HCEC 1CT (cell line): ENCODE measurements at places on chromosomes 5 and 9.

DNA sequence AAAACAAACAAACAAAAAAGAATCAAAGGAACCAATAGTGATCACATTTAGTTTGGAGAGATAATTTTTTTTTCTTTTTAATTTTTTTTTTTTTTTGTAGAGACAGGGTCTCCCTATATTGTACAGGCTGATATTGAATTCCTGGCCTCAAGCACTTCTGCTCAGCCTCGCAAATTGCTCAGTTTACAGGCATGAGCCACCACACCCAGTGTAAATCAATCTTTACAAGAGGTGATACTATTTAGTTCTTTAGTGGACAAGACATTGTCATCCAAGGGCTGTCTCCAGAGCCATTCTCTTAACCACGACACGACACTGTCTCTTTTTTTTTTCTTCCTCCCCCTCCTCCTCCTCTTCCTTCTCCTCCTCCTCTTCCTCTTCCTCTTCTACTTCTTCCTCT, 29.6 kb downstream of the ERAP2 start:
- no peak for DNase-seq

- DNase-seq = no peak
Observed at GRCh38 chr5:88847420-88847819, 35.6 kb downstream of the MEF2C start.

DNA sequence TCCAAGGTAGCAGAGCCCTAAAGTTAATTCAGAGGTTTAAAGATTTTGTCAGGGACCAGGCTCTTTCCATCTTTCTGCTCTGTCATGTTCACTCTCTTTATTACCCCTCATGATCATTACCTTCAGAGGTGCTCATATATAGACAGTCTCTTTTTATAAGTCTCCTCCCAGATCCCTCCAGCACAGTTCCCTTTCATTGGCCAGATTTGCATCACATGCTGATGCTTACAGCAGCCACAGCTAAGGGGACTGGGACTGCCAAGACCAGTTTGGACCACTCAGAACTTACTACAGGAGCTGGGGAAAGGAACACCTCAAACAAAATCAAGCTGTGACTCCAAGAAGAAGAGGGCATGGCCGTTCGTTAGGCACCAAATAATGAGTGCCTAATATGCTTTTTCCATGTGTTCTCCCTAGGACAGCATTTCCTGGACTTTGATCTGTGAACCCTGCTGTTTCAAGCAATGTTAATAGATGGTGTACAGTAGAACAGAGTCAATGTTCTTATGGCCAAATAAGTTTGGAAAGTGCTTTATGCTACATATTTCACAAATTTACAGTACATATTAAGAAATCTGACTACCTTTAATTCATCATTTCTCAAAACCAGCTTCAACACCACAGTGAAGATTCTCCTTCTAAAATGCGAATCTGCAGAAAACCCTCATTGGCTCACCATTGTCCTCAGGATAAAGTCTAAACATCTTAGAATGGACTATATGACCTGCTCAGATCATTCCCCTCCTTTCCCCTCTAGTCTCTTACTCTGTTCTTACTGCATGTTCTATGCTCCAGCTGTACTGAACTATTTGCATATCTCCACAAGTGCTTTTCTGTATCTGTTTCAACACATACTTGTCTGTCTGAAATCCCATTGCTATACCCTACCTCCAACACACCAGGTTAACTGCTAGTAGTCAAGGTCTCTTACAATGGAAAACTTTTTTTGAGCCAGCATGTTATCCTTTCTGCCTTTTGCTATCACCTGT, 3.4 kb downstream of the C5orf58 start:
- no peak for DNase-seq

DNA sequence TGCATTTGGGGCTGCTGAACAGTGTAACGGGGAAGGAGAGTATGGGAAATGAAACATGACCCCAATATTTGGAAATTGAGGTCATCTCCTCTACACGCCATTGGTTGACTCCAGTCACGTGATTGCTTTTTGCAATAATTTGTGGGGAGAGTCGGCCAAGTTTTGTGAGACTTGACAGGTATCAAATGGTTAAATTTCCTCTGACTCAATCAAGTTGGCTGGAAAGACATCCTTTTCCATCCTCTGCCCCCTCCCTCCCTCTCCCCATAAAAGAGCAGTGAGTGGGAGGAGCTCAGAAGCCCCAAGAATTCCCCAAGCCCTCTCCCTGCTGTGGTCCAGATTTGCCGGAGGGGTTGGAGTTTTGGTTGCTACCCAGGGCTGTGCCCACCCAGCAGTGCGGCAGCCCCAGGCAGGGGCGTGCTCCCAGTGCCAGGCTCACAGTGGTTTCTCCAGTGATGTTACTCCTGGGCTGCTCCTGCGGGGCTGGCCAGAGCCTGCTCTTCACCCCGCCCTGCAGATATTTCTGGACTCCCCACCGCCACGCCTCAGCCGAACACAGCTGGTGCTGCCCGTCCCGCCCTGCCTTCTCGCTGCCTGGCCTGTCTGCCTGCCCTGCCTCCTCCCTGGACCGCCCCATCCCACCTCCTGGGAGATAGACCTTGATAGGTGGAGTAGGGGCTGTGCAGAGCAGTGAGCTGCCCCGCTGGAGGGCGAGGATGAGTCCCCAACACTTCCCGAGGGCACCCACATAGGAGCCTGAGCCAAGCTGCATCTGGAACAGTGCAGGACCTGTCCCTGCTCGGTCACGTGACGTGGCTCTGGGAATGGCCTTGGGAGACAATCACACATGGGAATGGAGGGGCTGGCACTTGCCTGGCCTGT, 3.4 kb downstream of the COL5A1 start:
- DNase-seq = peak; percentile 94

- peak; percentile 97 for DNase-seq
Observed at GRCh38 chr5:167945542-167946384, 345.7 kb upstream of the WWC1 start.

DNA sequence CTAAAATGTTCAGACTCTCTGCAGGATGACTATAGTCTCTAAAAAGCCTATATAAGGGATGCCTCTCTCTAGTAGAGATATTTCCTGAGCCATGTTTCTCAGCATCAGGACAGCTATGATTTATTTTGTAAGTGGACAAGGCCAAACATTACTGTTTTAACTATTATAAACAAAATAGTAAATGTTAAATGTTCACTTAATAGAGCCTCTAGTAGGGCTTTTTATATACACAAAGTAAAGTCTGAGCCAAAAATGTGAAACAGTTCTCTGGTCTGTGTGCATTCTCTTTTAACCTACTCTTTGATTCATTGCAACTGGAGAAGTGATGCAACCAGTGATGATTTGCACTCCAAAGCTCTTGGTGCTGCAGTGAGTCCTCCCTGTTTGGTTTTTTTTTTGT, 220.5 kb downstream of the GDNF start:
- peak; percentile 55 for DNase-seq

DNA sequence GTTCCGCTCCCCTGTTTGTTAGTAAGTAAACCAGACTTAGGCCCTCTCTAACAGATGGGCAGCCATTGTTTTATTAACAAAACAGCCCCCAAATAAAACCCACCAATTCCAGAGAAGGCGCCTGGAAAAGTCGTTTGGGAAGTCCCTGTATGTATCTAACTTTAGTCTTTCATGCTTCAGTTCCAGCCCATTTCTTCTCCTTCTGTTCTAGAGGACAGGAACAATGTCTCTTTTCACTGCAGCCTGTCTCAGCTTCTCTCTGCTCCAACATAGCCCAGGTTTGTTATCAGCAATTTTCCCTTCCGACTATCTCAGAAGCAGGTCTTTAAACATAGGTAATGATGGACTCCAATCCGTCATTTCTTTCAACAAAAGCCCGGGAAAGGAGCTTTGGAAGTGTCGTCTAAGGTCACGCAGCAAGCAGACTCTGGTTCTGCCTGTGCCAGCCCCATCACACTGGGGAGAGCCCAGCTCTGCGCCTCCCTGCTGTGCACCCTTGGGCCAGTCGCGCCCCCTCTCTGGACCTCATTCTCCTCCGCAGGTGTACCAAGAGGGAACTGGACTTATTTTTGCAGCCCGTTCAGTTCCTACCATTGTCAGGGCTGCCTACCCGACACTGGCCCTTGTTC, 9.6 kb upstream of the AKNA start:
- no peak for DNase-seq

GRCh38 chr9:33458444-33458843, 11.1 kb upstream of the AQP3 start:
- DNase-seq = peak; percentile 18

GRCh38 chr5:117877731-117878130, 1110.6 kb downstream of the DTWD2 start:
- DNase-seq = no peak

DNA sequence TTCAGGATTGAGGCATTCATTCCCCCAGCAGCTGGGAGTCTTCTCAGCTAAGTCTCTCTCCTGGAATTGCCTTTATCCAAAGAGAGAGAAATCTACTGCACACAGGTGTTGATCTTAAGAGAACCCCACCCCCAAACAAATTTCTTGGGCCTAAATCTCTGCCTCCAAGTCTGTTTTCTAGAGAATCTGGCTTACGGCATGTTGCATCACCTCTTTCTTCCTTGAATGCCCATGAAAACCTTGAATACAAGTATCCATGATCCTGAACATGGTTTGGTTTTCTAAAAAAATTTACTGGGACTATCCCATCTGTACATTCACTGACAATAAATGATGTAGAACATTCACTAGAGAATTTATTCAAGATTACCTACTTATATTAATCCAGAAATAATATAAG, 401.6 kb downstream of the PDE4D start:
- no peak for DNase-seq

- no peak for DNase-seq
Observed at GRCh38 chr9:1173993-1174392, 123.8 kb downstream of the DMRT2 start.

DNA sequence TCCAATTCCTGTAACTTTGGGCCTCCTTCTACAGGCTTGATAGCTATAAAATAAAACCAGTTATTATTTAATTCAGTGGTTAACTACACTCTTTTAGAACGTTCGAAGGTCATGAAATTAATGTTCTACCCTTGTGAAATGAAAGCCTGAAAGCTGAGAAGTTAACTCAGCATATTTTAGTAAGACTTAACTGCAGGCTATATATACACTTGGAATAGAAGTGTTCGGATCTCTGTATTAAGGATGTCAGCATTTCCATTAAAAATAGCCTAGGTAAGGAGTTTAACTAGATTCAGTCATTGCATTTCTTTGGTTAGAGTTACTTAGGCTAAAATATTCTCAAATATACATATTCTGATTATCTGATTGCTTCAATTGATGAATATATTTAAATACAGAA, 229.2 kb downstream of the MRPS30 start:
- no peak for DNase-seq

DNA sequence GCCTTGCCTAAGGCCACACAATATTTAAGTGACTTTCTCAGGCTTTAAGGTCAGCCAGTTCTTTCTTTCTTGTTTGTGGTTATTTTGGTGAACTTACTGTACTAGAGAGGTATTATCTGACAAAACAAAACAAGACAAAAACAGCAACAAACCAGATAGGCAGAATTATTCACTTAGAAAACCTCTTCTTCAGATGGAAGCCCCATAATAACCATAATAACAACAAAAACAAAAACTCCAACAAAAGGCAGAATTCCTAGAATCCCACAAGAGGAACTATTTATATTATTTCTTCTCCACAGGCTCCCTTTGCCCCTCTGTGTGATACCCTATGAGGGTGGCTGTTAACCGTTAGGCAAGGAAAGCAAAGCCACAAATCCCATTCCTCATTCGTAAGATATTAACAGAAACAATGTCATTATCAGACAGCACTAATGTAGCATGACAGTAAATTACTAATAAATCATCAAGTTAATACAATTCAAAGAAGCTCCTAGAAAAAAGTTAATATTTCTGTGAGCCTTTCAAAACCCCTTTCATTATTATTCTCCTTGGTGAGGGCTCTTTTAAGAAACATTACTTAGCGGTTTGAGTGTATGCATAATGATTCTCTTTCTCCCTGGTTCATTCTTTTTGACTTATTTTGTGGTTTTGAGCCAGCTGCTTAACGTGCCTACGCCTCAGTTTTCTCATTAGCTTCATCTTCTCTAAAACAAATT, 274.9 kb downstream of the EFNA5 start:
- DNase-seq = no peak

- DNase-seq = no peak
Observed at GRCh38 chr9:93600504-93600903, 24.1 kb downstream of the PHF2 start.

- no peak for DNase-seq
Observed at GRCh38 chr9:90987566-90987965, 185.9 kb downstream of the SYK start.

DNA sequence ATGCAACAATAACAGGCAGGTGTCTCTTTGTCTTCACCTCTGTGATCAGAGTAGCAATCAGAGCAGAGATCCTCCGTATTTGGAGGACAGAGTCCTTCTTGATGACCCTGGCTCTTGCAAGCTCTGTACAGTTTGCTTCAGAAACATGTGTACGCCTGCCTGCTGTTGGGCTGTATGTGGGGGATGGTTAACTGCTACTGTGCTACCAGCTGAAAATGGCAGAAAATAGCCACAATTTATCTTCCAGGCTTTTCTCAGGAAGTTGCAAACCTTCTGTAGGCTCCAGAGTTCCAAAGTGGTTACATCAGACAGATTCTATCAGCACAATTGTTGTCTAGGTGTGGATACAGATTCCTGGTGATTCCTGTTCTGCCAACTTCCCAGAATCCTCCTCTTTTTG, 35.5 kb downstream of the DDX46 start:
- no peak for DNase-seq

DNA sequence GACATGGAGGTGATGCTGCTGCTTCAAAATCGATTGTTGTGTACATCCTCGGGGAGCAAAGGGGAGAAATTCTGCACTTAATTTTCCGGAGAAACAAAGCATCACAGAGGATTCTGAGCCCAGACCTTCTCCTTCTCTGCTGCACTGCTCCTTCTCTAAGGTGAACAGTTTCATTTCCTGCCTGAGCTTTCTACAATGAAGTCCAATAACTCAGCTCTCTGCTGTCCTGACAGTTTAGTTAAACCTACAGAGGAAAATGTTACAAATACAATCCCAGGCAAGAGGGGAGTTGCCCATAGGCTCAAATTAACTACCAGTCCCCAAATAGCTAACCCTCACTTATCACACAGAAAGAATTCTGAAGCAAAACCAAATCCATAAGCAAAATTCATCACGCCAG, 206.3 kb downstream of the EFNA5 start:
- DNase-seq = no peak

DNA sequence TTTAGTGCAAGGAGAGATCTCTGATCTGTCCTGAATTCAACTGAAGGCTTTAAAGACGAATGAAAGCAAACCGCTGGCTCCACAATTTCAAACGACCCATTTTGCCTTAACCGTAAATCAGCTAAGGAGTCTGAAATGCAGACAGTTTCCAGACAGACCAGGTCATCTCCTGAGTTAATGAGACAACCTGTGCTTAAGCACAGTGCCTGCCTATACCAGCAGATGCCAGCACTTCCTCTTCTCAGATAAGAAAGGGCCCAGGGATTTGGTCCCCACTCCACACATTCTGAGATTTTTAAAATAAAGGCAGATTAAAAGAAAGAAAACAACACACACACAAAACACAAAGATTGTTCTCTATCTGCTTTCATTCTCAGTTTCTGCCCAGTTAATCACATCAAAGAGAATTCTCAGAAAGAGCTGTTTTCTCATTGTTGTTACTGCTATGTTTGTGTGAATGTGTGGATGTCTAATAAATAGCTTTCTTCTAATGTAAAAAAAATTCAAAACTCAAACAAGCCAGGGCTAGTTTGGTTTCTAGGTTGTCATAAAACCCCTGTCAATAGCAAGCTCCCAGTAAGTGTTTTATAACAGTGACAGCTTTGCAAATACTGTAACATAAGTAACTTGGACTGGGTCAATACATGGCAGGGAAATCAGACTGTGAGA, 157.7 kb upstream of the SLC24A2 start:
- peak; percentile 71 for DNase-seq
